ENCODE measurements at places on chromosomes 7 and 10.

DNA sequence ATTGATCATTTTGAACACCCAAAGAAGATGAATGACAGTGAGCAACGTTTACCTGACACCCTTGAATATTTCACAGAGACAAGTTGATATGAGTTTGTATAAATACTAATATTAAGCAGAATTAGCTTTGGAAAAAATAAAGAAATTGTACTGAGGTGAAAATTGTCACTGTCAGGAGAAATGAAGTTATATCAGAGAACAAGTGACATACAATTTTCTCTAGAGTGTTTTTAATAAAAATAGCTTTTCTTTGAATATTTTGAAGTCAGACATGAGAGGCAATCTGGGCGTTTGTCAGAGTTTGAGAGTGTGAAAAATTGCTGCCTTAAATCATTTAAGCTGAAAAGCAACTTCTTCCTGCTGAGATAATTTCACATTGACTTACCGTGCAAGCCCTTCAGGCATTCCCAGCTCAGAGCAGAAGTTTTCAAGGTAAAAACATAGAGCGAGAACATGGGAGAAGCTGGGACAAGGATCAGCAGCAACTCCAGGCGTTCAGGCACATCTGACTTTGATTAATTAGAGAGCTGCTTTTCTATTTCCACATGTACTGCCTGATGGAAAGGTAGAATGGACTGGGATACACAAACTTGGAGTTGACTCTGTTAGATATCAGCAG, 535.9 kb downstream of the TFEC start:
- no peak for DNase-seq

DNA sequence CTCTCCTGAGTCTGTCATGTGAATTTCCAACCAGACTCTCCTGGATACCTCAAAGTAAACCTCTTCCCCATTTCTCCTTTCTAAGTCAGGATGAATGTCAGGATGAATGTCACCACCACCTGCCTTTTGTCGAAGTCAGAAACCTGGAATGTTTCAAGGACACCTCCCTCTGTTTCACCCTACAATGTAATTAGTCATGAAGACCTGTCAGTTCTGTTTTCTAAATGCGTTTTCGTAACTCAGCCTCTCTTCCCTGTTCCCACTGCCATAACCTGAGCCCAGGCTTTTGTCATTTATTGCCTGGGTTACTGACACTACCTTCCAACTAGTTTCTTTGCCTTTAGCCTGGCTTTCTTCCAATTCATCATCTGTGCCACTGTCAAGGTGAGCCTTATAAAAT, 5.5 kb upstream of the STN1 start:
- DNase-seq, result no peak

GRCh38 chr7:50397971-50398324, 52.2 kb downstream of the FIGNL1 start:
- no peak for DNase-seq

DNA sequence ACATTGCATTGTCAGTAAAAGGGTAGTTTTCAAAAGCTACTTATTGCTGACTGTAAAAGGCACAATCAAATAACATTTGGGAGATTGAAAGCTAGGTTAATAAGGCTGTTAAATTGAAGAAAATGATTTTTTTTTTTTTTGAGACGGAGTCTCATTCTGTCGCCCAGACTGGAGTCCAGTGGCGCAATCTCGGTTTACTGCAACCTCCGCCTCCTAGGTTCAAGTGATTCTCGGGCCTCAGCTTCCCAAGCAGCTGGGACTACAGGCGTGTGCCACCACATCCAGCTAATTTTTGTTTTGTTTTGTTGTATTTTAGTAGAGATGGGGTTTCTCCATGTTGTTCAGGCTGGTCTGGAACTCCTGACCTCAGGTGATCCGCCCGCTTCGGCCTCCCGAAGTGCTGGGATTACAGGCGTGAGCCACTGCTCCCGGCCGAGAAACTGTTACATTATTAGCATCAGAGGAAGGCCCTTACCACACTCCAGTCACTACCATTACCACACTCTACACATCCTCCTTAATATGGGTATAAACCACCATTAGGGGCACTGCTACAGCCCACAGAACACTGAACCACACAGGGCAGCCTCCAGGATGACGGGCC, 1.0 kb downstream of the CYP51A1 start:
- no peak for DNase-seq

GRCh38 chr10:131231965-131232541, 79.5 kb downstream of the TCERG1L start:
- DNase-seq, result no peak

DNA sequence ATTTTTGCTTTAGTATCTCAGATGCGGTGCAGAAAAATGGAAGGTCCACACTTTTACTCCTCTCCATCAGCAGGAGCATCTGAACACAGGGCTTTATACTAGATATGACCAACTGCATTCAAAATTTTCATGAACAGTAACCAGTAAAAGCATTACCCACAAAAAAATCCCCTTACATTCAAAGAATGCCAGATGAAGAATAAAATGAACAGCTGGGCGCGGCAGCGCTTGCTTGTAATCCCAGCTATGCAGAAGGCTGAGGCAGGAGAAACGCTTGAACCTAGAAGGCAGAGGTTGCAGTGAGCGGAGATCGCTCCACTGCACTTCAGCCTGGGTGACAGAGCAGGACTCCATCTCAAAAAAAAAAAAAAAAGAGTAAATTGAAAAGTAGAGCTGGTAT, 3.1 kb downstream of the SAR1A start:
- DNase-seq, result no peak

- DNase-seq, result no peak
Observed at GRCh38 chr7:83469076-83469475, 179.9 kb downstream of the SEMA3E start.
